NCI-H2081 (cell line): ENCODE measurements at places on chromosomes 7 and 10.

- peak; percentile 59 for DNase-seq
Measured at GRCh38 chr10:17643339-17643754, 604 bp upstream of the STAM start.

DNA sequence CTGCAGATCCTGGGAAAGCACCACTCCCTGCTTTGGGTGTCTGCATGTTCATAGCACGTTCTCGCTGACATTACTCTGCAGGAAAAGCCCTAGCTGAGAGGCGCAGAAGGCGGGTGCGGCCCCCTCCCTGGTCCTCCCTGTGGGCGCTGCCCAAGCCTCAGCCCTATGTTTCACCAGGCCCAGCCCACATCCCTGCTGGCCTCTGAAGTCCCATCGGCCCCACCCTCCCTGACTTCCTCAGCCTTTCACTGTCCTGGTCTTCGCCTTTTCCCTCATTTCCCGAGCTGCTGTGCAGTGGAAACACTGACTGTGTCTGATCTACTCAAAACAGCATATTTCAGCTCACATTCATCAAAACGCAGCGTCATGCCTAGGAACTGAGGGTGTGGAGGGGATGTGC lies 36.3 kb upstream of the DIP2C start:
- no peak for DNase-seq

GRCh38 chr10:116268976-116269375 lies 4.0 kb downstream of the GFRA1 start:
- no peak for DNase-seq

DNA sequence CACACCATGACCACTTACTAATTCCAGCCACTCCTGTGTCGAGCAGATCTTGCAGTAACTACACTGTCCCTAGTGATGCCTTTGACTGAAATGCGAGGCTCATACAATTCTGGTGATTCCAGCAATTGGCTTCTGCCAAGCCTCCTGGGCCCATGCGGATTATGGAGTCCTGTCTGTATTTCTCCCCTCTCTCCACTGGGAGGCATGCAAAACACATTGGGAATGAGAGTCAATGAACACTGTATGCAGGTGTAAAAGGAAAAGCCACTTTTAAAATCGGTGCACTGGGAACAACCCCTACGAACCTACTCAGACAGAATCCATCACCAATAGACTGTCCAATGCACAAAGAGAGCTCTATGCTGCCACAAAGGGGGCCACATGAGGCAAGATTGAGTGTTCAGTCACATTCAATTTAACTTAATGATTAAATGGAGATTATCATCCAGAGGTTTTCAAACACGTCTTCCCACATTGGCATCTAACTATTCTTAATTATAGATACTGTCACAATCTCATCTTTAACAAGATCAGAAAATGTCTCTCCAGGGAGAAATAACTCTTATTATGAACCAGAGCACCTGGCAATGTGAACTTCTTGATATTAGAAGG lies 550.6 kb downstream of the GLRX3 start:
- no peak for DNase-seq

- DNase-seq = no peak
Measured at GRCh38 chr7:55110282-55110992, 91.6 kb downstream of the EGFR start.

- no peak for DNase-seq
Measured at GRCh38 chr7:6205971-6206660, 66.3 kb downstream of the CYTH3 start.

GRCh38 chr10:43166207-43166879 lies 28.1 kb downstream of the CSGALNACT2 start:
- no peak for DNase-seq

GRCh38 chr10:113301342-113301984 lies 251.4 kb upstream of the HABP2 start:
- DNase-seq = no peak

DNA sequence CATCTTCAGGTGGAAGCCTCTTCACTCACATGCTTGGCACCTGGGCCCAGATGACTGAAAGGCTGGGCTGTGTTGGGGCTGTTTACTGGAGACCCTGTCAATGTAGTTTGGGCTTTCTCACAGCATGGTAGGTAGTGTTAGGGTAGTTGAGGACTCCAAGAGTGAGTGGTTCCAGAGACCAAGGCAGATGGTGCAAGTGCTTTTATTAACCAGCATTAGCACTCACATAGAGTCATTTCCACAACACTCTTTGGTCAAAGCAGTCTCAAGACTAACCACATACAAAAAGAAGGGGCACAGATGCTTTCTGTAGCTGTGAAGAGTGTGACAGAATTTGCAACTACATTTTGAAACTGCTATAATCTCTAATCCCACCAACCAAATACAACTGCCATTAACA lies 135.0 kb downstream of the RTKN2 start:
- DNase-seq = no peak

- DNase-seq = no peak
Measured at GRCh38 chr7:29956487-29956836, 33.1 kb downstream of the SCRN1 start.
